Endothelial cell of umbilical vein (primary cell): ENCODE measurements at places on chromosomes 1 and 21. TPM values are rescaled to one million over a fixed set of nuclear protein-coding genes. Genes with fewer than 3 reads are reported as not detected.

DNA sequence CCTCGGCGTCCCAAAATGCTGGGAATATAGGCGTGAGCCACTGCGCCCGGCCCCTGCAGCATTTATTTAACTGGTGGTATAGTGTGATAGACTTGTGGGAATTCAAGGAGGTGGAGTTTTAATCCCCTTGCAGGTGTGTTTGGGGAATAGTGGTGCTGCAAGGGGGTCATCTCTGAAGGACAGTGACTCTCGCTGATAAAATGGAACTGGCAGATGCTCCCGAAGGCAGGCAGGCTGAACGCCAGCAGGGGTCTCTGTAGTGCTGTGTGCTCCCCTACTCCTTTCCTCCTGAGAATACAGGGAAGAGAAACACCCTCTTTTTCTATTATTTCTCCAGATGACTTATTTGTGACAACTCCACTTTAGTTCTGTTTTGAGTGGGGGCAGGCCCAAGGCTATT lies 4.0 kb downstream of the OSCP1 start:
- no peak for DNase-seq

The KCNQ4 gene
- polyA plus RNA-seq: 0.06 TPM in 2 replicates

The ADGRL4 gene
- polyA plus RNA-seq: 120 and 140 TPM in 2 replicates

DNA sequence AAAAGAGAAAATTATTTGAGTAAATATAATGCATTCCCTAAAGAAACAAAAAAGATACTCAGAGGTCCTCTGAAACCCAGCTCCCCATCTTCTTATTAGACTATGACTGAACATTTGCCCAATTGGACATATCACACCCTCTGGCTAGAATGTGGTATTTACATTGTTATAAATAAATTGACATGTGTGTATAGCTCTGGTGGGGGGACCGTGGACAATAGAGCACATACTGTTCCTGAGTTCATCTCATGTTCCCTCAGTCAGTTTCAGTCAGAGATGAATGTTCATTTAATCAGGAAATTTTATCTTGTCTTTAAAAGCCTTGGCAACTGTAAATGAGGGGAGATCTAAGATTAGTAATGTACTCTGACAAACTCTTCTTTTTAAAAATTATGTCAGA lies 459.3 kb upstream of the ADAMTS5 start:
- no peak for DNase-seq

DNA sequence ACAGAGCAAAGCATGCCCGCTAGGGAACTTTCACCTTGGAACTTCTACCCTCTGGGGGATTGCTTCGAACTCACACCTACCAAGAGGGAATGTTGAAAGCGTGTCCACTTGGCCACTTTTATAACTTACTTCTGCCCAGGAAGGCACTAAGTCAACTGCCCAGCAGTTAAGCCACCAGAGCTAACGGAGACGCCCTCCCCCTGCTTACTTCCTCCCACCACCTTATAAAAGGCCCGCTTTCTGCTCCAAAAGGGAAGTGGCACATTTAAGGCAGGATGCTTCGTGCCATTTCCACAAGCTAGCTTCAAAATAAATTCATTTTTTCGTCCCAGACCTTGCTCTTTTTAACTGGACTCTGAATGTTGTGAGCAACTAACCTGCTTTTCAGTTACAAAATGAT lies 3.2 kb upstream of the AK2 start:
- no peak for DNase-seq

The ZBTB18 gene
- 14.6 and 15.5 TPM in 2 replicates for polyA plus RNA-seq

DNA sequence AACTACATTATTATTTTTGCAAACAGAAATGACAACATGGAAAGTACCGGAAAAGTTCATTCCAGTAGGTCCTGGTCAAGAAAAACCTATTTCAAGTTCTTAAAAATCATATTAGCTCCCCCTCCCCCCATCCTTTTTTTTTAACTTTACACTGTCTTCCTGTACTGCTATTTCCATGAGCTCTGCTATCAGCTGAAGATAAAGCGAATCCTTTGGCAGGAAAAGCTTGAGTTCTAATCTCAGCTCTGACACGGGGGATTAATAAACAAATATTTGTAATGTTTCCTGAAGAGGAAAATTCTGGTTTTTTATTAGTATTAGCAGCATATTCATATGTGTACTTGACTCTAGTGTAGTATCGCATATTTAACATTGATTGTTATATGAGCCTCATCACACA lies 190.7 kb upstream of the ESRRG start:
- no peak for DNase-seq

- DNase-seq: peak; percentile 66
Observed at GRCh38 chr1:212608959-212609700, 569 bp downstream of the ATF3 start.

GRCh38 chr21:29940991-29941390 lies 1.2 kb upstream of the GRIK1 start:
- no peak for DNase-seq

- no peak for DNase-seq
Observed at GRCh38 chr21:41616031-41616591, 108.2 kb upstream of the TMPRSS2 start.

The GUCA2A gene
- polyA plus RNA-seq: not detected in 2 replicates

DNA sequence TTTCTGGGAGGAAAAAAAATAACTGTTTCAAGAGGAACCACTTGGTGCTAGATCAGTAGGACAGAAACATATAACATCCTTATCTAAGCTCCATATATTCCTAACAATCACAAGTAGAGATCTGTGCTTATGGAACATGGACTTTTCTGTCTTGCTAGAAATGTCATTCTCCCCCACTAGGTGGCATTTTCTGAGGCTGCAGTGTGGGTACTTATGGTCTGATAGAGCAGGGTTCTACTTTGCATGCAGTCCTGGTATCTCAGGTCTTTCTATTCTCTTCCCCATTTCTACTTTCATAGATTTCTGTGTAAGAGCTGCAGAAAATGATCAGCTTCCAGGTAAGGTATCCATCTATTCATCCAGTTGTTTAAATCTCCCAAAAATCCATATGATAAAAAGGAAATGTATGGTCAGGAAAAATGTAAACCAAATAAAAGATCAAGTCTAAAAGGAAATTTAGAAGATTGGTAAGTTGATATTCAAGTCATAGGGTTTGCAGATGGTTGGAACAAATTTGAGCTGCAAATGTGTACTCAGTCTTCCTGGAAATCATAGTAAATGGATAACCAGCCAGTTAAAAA lies 1.5 kb downstream of the ZNF684 start:
- DNase-seq: peak; percentile 75

DNA sequence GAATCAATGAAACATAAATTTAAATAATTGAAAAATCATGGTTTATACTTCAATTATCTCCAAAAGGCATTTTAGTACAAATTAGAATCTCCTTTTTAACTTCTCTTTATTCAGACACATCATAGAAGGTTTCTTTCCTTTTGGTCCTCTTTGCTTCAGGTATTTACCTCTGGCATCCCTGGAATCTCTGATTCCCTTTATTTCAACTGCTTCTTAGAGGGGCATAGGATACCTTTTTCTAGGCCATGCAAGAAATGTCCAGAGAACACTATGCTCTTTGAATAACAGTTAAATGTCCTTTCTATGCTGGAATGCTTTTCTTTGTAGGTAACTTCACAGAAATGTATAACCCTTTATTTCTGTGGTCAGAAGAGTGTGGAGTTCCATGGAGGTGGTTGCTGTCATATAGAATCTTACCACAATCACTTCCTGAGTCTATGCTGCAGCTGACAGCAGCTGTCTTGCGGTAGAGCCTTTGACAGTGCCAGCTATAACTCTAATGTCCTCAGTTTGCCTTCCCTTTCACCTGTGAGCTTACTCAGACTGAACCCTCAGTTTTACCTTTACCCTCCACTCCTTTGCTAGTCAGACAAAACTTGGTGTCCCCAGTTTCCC lies 8.6 kb downstream of the LAMC2 start:
- DNase-seq: no peak
